NCI-H1092 (cell line): ENCODE measurements at places on chromosomes 2 and 18.

GRCh38 chr2:66024391-66024790 is 410.5 kb upstream of the MEIS1 start:
- no peak for DNase-seq

DNA sequence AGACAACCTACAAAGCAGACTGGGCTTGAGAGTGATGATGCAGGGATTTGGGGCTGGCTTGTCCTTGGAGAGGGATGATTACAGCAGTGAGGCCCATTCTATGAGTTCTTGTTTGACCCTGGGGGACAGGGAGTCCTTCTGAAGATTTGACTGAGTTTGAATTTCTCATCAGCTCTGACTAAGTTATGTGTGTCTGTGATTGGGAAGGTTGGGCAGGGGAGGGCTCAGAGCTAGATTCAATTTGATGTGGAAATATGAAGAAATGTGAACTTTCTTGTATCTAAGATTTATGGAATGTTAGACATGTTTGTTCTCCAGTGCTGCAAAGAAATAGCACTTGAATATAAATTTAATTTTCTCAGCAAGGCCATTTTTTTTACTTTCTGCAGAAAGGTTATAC is 19.9 kb upstream of the IL1R2 start:
- no peak for DNase-seq

GRCh38 chr2:113164215-113164929 is 9.4 kb upstream of the PSD4 start:
- no peak for DNase-seq

- no peak for DNase-seq
Measured at GRCh38 chr2:2293527-2294089, 37.5 kb downstream of the MYT1L start.

DNA sequence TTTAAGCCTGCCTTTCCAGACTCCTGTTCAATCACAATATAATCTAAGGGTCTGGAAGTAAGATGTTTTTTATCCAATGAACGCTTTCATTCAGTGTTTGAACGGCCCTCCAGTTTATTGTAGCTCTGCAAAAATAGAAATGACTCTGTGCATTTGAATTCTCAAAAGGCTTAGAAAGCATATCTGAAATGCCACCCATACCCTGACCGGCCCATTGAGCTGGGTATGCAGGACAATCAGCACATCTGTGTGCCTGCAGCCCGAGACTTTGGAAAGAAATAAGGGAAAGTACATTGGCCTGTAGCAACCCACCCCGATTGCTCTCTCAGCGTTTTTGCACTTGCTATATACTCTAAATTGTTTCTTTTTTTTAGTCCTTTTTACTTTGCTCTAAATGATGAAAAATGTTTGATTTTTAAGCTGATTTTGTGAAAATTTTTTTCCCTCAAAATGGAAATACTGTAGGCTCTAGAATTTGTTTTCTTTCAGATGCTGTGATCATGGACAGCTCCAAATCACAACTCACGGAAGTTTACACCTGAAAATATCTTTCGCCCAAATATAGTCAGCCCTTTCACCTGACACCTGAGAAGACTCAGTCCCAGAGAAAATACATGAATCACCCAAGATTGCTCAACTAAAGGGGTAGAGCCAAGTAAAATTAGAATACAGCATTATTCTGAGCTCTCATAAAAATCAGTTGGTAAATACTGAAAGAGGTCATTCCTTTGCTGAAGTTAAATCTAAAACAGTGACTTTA is 194.5 kb upstream of the SIX3 start:
- DNase-seq: no peak

GRCh38 chr2:120261387-120262006 is 8.8 kb downstream of the RALB start:
- DNase-seq: no peak
